ENCODE measurements at places on chromosomes 11 and 22.

- no peak for DNase-seq
These were observed 76.8 kb upstream of the CREB3L1 start for GRCh38 chr11:46200537-46201281.

- DNase-seq = no peak
These were observed 73.2 kb downstream of the ARHGAP8 start for GRCh38 chr22:44825310-44826150.

DNA sequence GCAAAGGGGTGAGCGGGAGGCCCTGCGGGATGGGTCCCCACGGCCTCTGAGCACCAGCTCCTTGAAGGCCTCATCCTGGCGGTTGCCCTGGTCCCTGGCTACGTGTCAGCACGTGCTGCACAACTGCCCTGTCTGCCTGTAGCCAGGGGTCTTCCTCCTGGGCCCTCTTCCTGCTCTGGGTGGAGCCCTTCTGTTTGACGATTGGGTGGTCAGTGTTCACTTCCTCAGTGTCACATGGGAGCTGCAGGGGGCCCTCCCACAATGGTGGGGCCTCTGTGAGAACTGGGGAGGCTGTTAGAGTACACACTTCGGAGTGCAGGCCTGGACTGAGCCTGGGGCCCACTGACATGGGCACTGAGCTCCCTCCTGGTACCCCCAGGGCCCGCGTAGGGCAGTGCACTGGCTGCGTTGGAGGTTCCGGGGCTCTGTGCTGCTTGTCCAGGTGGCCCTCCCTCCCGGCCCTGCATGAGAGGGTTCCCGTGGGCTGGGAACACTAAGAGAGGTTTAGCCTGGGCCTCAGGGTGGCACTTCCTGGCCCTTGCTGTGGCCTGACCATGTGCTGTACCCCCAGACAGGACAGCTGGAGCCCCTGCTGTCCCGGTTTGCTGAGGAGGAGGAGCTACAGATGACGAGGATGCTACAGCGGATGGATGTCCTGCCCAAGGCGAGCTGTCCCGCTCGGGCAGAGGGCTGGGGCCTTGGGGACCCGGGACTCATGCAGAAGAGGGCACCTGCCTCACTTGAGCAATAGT lies 13.8 kb downstream of the DGCR6L start:
- no peak for DNase-seq

GRCh38 chr11:9609002-9609759 lies 35.7 kb downstream of the WEE1 start:
- no peak for DNase-seq

- no peak for DNase-seq
These were observed 1.9 kb downstream of the RCOR2 start for GRCh38 chr11:63914896-63915691.

DNA sequence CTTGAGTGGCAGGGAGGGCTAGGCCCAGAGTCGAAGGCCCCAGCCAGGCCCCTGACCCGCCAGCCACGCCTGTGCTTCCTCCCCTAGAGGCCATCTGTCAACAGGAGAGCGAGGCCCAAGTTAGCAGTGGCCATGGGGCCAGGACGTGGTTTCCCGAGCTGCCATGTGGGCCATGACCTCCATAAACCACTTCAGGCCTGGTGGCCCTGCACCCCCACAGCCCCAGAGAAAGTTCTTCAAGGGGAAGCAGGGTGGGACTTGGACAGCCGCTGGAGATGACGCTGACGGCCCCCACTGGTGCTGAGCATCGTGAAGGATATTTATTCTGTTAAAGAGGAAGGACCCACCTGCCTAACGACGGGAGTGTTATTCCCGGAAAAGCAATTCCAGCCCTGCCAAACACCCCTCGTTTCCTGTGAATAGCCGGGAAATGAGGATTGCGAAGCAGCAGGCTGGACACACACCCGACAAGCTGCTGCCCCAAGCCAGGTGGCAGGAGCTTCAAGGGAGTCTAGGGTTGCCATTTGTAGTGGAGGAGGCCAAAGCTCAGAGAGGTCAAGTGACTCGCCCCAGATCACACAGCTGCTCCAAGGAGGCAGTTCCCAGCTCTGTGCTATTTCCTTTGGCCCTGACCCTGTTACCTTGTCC lies 12.8 kb downstream of the PRR5 start:
- DNase-seq = no peak

GRCh38 chr11:64649291-64649697 lies 58.3 kb downstream of the SLC22A12 start:
- no peak for DNase-seq

- no peak for DNase-seq
These were observed 71.2 kb downstream of the CACNA1I start for GRCh38 chr22:39641660-39642310.

GRCh38 chr11:33987975-33988580 lies 63.5 kb upstream of the CAPRIN1 start:
- peak; percentile 50 for DNase-seq

GRCh38 chr11:63609971-63610580 lies 4.2 kb downstream of the PLAAT3 start:
- no peak for DNase-seq

DNA sequence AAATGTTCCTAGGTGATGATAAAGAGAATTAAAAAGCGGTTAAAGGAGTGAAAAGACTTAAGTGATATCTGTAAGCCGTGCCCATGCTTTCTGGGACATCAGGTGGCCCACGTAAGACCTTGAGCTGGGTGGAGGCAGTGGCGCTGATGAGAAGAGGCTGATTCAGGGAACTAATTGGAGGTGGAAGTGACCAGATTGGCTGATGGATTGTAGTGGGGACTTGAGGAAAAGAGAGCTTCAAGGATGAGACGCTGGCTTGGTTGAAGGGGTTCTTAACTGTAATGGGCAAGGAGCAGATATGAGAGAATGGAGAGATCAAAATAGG lies 69.1 kb upstream of the EP300 start:
- DNase-seq = no peak

GRCh38 chr11:104060820-104061219 lies 24.4 kb downstream of the DDI1 start:
- no peak for DNase-seq

GRCh38 chr11:120180551-120181232 lies 30.1 kb upstream of the OAF start:
- no peak for DNase-seq

GRCh38 chr22:48712558-48713271 lies 1115.0 kb downstream of the BRD1 start:
- DNase-seq = no peak

GRCh38 chr11:64858467-64859263 lies 14.2 kb upstream of the CDC42BPG start:
- no peak for DNase-seq

DNA sequence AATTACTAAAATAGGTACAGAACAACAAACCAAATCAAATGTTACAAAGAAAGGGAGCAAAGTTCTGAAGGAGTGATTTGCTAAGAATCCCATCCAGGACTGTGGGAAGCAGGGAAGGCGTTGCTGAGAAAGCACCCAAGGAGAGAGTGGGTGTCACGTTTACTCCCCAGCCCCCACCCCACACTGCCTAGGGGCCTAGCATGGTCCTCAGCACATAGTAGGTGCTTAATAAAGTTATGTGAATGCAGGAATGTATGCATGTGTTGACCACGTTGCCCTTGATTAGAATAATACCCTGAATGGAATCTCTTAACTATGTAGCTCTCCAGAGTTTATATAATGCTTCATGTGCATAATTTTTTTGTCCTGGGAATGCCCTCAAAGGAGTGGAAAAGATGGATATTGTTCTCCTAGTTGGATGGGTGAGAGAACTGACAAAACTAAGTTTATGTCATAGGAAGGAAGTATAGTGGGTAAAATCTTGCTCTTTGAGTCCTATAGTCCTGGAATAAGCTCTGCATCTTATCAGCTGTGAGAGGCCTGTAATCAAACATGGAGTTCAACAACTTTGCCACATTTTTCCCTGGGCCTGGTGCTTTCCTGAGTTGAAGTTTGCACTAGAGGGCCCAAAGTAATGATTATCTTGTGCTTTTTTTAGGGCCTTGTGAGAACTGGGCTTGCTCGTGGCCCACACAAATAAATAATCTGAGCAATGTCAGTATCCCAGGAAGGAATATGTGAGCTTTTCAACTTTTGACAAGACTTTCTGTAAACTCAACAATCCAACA lies 53.8 kb upstream of the LMO2 start:
- no peak for DNase-seq

GRCh38 chr11:37786214-37786755 lies 1188.2 kb upstream of the RAG2 start:
- DNase-seq = no peak

DNA sequence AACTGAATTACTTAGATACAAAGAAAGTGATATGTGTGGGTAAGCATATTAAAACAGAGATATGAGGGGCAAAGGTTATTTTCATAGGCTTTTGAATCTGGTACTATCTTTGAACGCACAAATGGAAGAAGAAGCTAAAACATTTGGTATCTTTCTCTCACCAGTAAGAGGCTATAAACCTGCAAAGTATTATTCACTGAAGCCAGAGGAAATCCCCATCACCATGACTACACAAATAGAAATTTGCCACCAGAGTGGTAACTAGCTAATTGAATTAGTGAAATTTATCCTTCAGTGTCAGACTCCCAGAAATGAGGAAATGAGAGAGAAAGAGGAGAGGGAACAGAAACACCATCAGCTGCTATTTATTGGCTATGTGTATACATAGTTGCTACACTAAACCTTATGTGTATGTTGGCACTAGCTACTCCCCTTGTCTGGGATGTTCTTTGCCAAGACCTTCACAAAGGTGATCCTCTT lies 503.4 kb downstream of the DLG2 start:
- no peak for DNase-seq

GRCh38 chr11:63012839-63013238 lies 2.8 kb downstream of the SLC22A8 start:
- no peak for DNase-seq

- DNase-seq = no peak
These were observed 193.9 kb downstream of the SNX19 start for GRCh38 chr11:130722401-130722800.

- DNase-seq = no peak
These were observed 319.9 kb downstream of the NTM start for GRCh38 chr11:131690362-131690761.

- DNase-seq = no peak
These were observed 33.4 kb upstream of the PISD start for GRCh38 chr22:31695423-31695822.

- DNase-seq = peak; percentile 12
These were observed 16.1 kb upstream of the APOA1 start for GRCh38 chr11:116853461-116854073.

DNA sequence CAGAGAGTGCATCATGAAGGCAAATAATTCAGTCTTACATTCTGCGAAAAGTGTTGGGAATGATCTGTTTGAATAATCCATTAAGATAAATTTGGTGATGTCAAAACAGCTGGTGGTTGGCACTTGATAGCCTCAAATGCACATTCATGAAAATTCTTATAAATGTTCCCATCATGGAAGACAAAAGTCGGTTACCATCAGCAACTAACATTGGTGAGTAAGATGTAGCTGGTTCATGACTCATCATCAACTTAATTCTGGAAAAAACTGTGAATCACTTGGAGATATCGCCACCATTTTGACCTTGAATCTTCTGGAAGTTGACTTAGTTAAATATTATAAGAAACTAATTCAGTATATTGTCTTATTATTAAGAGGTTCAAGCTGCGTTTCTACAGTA lies 11.2 kb downstream of the CRYBB1 start:
- no peak for DNase-seq

GRCh38 chr11:18934195-18934814 lies 4.9 kb downstream of the MRGPRX1 start:
- no peak for DNase-seq

- no peak for DNase-seq
These were observed 33.5 kb downstream of the SPECC1L start for GRCh38 chr22:24304062-24304675.

DNA sequence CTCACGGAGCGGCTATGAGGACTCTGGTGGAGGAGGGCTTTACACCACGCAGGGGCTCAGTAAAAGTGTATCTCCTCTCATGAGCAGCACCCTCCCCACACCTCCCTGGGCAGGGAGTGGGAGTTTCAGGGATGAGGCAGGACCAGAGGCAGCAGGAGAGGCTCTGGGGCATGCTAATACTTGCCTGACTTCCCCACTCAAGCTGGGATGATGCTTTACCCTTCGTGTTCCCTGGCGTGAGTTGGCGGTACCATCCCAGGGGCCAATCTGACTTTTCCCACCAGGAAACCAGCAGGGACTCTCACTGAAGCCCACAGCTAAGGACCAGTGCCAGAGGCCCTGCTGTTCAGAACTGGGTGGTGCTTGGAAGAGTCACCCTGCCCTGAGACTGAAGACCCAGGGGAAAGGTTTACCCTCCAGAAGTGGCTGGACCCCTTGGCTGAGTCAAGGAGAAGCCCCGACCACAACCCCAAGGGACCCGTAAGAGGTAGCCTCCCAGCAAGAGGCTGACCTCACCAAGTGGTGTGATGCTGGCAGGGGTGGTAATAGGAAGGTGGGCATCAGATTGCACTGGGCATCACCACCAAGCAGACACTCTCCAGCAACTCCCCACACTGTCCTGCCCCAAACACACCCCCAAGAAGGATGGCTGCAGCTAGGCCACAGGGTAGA lies 65.6 kb downstream of the THAP12 start:
- no peak for DNase-seq

DNA sequence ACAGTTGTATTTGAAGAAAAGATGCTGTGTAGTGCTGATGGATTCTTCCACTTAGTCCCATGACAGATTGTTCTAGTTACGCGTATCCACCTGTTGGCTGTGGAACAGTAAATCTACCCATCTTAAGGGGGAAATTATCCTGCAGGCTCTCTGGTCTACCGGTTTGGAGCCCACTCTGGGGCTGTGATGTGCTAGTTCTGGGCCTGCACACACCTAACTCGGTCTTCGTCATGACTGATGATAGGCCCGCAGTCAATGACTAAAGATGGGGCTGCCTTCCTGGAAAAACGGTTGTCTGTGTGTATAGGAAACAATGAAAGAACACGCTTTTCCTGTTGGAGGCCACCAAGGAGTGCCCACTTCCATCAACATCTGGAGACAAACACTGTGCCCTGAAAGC lies 6.2 kb upstream of the RBM4B start:
- DNase-seq = no peak

DNA sequence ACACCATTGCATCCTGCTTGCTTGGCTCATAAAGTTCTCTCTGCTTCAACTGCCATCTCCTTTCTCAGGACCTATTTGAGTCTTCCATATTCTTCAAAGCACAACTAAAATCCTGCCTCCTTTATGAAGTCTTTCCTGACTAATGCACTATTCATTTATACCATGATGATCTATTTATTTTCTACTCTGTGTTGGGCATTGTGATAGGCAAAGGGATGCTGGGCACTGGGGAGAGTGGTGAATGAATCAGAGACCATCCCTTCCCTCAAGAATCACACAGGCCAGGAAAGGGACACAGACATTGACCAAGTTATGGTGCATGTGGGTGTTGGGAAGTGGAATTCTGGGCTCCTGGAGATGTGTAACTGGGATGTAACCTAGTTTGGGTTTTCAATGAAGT lies 86.9 kb downstream of the CACNG2 start:
- DNase-seq = no peak

GRCh38 chr22:48372390-48372789 lies 1455.3 kb downstream of the BRD1 start:
- no peak for DNase-seq

- no peak for DNase-seq
These were observed 98.2 kb downstream of the LDLRAD3 start for GRCh38 chr11:36041988-36042611.

Measured in stimulated activated CD8-positive, alpha-beta memory T cell treated with anti-CD3 and anti-CD28 coated beads, Interleukin-15, amount 100 ng/mL, for 1 hour (primary cell).